Activated T-cell treated with anti-CD3 and anti-CD28 coated beads for 24 hours (primary cell): ENCODE measurements at places on chromosomes 16 and 17.

- no peak for DNase-seq
Observed at GRCh38 chr17:57654040-57654775, 90.9 kb downstream of the CCDC182 start.

GRCh38 chr17:42920106-42920900 is 19.7 kb downstream of the G6PC1 start:
- DNase-seq = no peak

DNA sequence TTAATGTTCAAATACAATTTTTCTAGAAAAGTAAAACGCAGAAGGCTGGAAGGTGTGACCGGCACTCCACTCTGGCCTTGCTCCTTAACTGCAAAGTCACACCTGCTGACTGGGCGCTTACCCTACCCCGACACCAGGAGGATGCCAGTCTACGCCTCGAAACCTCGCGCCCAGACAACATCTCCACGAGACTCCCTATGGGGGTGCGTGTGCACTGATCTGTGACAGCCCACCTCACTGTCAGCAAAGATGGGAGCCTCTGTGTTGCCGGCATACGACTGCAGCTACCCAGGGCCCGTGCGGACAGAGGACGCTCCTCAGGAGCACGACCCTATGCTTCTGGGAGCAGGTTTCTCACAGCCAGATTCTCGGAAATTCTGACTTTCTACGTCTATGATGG is 26.1 kb downstream of the MAP1LC3B start:
- DNase-seq = no peak

GRCh38 chr17:77096570-77097214 is 44.1 kb upstream of the SEC14L1 start:
- DNase-seq = no peak

- no peak for DNase-seq
Observed at GRCh38 chr16:84795329-84796053, 24.3 kb upstream of the CRISPLD2 start.
